ENCODE measurements at places on chromosomes 12 and 14.

- peak; percentile 77 for DNase-seq
Observed at GRCh38 chr12:102948941-102949352, 8.5 kb upstream of the ASCL1 start.

- DNase-seq, result no peak
Observed at GRCh38 chr14:23449314-23449713, 13.9 kb upstream of the MYH7 start.

DNA sequence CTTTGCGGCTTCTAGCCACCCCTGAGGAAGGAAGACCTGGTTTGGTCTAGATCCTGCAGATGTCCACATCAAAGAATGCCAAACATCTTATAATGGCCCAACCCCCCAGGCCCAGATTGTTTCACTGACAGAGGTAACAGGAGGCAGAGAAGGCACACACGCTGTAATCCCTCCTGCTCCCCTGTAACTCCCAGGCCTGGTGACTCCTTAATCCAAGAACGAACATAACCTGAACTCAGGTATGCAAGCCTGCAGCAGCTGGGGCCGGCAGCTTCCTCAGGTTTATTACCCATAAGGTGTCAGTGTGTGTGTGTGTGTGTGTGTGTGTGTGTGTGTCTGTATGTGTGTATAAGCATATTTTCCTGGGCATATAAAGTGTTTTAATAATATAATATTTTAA is 52.7 kb downstream of the ERH start:
- DNase-seq, result no peak

GRCh38 chr14:104249089-104249488 is 110.7 kb downstream of the KIF26A start:
- no peak for DNase-seq

GRCh38 chr12:93183940-93184671 is 193.6 kb upstream of the NUDT4 start:
- DNase-seq, result no peak

- peak; percentile 49 for DNase-seq
Observed at GRCh38 chr12:15629108-15629507, 160.1 kb downstream of the EPS8 start.

GRCh38 chr12:128178966-128179365 is 88.0 kb upstream of the TMEM132C start:
- DNase-seq, result no peak

- DNase-seq, result no peak
Observed at GRCh38 chr14:29865299-29865698, 62.3 kb downstream of the PRKD1 start.

DNA sequence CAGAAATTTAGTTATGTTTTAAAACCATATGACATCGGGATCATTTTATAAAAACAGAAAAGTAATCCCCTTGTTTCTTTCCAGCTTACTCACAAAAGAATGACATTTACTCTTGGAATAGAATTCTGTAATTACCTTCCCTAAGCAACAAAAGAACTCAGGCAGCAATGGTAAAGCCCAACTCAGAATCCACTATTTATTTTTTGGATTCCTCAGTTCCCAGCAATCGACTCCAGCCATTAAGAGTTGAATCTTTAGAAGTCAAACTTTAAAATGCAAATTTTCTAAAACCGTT is 65.9 kb downstream of the FOXN3 start:
- no peak for DNase-seq
